Stimulated activated CD4-positive, alpha-beta T cell treated with anti-CD3 and anti-CD28 coated beads, TNF-alpha, amount 100 ng/mL, for 4 hours (primary cell): ENCODE measurements at places on chromosomes 12 and 14.

GRCh38 chr14:104722938-104723650 lies 935 bp upstream of the ADSS1 start:
- no peak for DNase-seq

- no peak for DNase-seq
Measured at GRCh38 chr12:95881331-95881955, 22.7 kb downstream of the SNRPF start.

DNA sequence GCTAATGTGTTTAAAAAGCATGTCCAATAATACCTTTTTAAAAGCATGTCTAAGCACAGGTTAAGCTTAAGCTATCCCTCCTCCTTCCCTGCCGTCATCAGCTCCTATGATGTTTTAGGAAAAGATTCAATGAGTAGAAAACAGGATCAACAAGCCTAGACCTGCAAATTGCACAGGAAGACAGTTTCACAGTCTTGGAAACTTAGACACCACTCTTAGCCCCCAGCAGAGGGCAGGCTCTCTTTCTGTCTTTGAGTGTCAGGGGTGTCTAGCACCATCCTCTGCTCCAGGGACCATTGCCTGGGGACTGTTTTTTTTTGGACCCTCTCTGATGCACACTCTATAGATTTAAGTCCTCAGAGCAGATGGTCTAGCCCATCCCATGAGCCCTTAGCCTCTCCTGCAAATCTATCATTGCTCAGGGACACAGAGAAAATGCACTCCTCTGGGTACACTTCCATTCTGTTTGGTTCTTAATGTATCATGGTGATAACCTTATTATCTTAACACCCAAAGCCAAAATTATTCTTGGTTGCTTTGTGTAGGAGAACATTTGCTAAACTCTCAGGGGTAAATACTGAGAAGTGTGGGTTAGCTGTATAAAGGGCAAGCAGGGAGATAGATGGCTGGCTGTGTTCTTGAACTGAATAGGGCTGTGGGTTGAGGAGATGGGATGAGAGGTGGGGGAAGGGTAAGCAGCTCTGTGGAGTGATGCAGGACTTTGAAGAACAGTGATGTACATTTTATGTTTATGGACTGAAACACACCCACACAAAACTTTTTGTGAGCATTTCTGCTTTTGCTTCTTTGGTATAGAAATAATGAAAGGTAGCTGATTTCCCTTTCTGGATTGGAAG lies 259.9 kb upstream of the DDHD1 start:
- no peak for DNase-seq

DNA sequence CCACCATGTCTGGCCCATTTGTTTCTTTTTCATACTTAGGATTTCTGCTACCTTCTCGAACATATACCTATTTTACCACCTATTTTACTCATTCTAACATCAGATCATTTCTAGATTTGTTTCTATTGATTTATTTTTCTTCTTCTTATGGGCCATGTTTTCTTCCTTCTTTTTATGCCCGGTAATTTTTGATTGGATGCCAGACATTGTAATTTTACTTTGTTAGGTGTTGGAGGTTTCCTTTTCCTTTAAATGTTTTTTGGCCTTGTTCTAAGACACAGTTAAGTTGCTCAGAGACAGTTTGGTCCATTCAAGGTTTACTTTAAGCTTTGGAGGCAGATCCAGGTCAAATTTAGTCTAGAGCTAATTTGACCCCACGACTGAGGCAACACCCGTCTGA lies 14.7 kb upstream of the BEGAIN start:
- no peak for DNase-seq

GRCh38 chr12:948238-948637 lies 1.3 kb downstream of the RAD52 start:
- no peak for DNase-seq

- no peak for DNase-seq
Measured at GRCh38 chr14:24377126-24377525, 9.1 kb downstream of the NFATC4 start.

DNA sequence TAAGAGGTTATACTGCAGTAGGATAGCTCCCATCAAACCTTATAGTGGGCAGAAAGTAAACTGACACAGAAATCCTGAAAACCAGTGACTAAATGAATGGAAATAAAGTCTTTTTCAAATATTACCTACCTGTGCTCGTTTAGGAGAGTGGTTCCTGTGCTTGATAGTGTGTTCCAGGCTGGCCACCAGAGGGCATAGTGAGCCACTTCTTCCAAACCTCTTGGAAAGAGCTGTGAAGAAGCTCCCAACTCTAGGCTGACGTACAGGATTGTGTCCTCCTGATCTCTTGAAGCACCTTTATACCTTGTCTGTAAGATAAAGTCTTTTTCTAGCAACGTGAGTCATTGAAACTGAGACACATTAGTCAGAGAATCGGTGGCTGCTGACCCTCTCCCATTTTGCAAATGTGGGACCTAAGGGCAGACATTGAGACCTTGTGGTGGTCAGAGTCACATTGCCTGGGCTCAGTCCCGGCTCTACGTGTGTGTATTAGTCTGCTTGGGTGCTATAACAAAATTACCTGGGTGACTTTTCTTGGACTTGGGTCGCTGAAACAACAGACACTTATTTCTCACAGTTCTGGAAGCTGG lies 17.6 kb downstream of the TDP1 start:
- no peak for DNase-seq

GRCh38 chr14:63918411-63918810 lies 65.6 kb downstream of the SYNE2 start:
- DNase-seq, result no peak

GRCh38 chr14:93263416-93263815 lies 56.4 kb downstream of the UBR7 start:
- no peak for DNase-seq

GRCh38 chr14:52351233-52352060 lies 37.3 kb downstream of the PTGER2 start:
- no peak for DNase-seq

- no peak for DNase-seq
Measured at GRCh38 chr12:43098071-43098470, 453.9 kb downstream of the ADAMTS20 start.

DNA sequence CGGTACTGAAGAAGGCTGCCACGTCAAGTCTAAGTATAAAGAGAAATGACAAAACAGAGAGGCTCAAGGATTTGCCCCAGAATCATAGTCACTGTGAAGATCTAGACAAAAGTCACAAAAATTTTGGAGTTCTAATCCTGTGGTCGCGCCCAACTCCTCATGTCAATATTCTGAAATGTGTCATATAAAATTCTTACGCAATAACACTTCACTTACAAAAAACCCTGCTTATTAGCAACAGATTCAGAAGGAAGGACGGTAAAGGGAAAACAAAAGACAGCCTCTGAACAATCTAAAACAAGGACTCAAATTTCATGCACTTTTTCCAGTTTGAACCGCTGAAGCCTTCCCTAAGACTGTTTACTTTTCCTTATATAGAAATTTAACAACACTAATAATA lies 94.7 kb downstream of the TSPAN8 start:
- DNase-seq, result no peak

- DNase-seq, result no peak
Measured at GRCh38 chr14:69827560-69827959, 30.5 kb upstream of the SLC10A1 start.

GRCh38 chr14:58635091-58635830 lies 2.5 kb upstream of the DACT1 start:
- no peak for DNase-seq

DNA sequence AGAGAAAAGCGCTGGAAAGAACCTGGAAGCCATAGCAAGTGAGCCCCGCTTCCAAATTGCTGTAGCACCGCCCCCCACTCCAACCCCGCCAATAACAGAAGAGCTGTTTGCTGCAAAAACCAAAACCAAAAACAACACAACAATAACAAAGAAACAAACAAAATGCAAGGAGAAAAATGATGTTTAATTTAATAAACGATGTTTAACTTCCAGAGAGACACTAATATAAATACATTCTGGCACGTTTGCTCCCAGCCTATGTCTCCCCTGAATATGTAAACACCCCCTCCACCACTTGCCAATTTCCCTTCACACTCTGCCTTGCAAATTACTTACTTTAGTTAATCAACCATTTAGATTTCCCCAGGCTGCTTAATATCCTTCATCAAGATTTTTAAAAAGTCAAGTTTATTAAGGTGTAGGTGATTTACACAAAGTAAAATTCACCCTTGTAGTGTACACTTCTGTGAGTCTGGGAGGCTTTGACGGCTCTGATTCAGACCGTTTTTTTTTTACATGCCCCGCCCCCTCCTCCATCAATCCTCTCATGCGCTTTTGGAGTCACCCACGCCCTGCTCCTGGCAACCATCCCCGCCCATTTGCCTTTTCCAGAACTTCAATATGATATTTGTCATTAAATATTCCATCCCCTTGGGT lies 482 bp upstream of the IFI27L2 start:
- no peak for DNase-seq

DNA sequence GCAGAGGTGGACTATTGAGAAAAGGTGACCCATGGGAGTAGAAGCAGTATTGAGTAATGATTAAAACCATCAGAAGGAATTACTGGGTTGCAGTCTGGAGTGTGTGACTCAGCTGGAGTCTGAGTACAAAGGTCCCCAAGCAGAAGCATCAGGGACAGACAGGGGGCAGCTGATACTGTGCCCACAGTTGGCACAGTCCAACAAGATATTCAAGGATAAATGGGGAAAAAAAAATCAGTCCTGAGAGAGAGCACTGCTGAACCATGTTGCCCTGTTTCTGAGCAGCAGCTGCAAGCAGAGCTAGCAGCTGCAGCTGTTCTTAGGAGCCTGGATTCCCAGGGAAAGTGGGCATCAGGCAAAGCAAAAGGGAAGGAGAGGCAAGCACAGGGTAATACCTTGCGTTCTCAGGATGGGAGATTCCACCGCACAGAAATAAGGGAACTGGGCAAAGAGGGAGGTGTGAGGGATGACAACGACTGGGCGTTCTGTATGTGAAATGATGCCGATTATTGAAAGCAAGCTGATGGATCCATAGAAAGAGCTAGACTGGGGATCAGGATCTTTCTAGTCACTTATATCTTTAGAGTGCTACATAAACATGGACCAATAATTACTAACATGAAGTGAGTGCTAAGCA lies 17.7 kb downstream of the NEUROD4 start:
- DNase-seq, result no peak

GRCh38 chr12:622416-622815 lies 40.8 kb downstream of the NINJ2 start:
- DNase-seq, result no peak

DNA sequence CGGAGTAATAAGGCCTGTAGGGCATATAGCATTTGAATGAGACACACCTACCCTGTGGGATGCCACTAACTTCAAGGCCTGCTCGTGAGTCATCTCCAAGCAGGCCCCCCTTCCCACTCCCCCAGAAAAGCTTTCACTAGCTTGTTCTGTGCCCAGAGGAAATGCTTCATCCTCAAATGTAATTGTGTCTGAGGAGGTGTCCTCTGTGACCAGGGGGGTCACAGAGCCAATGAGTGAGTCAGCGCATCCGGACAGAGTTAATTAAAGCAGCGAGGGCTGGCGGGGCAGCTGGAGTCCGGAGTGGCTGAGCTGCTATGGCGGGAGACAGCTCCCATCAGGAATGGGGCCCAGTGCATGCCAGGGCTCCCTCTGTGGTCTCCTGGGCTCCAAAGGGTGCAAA lies 27.0 kb upstream of the ESRRB start:
- no peak for DNase-seq

- DNase-seq, result no peak
Measured at GRCh38 chr14:86153480-86153879, 623.5 kb downstream of the FLRT2 start.

DNA sequence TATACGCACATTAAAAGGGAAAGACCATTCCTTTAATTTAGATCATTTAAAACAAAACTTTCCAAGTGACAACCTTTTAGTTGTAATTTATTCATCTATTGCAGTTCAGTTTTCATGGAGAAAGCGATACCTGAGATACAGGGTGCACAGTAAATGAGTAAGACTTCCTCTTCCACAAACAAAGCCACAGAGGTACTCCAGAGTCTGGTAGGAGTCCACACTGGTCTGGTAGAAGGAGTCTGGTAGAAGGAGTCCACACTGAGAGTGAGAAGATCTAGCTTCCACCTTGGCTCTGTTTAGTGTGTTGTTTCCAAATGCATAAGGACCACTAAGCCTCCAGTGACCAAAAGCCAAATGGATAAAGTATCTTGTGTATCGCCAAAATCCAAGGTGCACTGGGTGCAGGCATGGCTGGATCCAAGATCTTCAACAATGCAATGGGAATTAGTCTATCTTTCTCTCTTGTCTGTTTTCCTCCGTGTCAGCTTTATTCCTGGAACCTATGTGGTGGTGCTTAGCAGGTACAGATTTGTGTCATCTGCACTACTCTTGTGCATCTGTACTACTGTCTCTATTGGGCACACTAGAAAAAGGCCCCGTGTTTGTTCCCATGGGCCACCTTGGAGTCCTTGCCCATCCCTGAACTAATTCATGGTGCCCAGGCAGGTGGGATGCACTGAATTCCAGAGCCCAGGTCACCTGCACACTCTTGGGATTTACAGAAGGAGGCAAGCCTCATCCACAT lies 331.1 kb downstream of the BCL11B start:
- no peak for DNase-seq

DNA sequence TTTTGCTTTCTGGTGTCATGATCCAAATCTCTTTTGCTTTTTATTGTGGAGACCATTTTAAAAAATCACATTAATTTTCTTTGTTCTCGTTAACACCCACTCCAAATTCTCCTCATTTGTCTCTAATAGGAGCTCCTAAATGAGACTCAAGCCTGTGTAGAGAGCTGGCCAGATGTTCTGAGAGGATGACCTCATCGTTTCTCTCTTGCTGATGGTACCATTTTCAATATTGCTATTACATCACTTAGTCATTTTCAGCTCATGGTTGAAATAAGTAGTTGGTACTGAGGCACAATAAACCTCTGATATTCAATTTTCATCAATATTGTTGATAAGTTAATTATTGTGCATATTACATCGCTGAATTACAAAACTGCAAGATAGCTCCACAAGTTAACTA lies 31.5 kb downstream of the SPTB start:
- no peak for DNase-seq

DNA sequence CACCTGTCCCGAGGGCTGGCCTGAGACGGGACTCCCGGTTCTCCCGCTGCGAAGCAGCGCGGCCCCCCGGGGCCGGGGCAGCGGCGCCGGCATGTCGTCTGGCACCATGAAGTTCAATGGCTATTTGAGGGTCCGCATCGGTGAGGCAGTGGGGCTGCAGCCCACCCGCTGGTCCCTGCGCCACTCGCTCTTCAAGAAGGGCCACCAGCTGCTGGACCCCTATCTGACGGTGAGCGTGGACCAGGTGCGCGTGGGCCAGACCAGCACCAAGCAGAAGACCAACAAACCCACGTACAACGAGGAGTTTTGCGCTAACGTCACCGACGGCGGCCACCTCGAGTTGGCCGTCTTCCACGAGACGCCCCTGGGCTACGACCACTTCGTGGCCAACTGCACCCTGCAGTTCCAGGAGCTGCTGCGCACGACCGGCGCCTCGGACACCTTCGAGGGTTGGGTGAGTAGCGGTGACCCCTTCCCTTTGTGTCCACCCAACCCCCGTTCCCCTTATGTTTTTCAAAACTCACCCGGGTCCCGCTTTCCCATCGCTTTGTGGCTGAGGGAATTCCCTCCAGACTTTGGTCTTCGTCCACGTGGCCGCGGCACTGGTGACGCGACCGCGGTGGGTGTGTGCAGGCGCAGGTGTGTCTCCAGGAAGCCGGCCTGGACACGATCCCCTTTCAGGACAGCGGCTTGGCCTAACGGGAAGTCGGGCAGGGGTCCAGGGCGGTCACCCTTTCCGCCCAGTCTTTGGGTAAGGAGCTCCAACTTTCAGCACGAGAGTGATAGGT lies 826 bp downstream of the PRKCH start:
- no peak for DNase-seq
